ENCODE measurements at places on chromosomes 2 and 18.

DNA sequence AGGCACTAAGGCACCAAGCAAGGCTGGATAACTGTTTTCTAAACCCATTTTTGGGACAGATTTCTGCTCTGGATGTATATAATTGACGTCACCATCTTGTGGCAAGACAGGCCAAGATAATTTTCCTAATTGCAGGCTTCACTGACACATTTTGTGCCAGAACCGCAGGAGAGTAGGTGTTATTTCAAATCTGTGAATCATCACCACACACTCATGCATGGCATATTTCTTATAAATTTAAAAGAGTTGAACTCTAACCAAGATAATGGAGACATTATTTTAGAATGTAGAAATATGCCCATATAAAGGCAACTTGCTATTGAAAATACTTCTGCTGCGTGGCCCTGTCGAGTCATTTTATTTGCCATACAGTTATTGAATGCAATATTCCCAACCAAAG is 68.3 kb upstream of the ACYP2 start:
- no peak for DNase-seq

DNA sequence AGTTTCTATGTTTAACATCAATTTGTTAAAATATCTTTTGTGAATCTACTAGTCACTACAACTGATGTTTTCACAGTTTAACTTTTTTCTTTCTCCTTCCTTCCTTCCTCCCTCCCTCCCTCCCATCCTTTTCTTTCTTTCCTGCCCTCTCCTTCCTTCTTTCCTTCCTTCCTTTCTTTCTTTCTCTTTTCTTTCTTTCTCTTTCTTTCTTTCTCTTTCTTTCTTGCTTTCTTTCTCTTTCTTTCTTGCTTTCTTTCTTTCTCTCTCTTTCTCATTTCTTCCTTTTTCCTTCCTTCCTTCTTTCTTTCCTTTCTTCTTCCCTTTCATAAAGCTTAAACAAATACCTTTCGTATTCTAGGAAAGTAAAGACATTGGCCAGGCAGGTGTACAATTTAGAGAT is 2083.0 kb upstream of the CELF4 start:
- no peak for DNase-seq

DNA sequence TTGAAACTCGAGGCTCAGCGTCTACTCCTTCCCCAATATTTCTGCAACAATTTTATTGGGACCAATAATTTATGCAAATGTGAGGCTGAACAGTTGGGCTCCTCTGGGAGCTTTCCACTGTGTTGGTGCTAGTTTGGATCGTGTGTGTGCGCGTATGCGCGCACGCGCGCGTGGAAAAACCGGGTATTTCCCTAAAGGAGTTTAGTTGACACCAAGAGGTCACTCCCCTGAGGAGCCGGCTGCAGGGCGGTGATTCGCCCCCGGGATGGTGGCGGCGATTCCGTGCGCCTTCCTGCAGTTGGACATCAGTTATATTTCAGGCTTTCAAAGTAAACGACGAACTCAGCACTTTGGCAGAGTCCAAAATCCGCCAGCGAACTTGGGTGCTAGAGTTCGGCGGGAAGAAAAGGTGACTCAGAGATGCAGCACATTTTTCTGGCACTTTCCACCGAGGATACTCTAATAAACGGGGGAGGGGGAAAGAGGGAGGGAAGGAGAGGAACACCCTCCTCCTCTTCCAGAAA is 186.5 kb upstream of the FANCL start:
- DNase-seq: no peak

GRCh38 chr2:2326068-2327040 is 4.7 kb downstream of the MYT1L start:
- DNase-seq: no peak

GRCh38 chr2:55156326-55156725 is 75.8 kb downstream of the CLHC1 start:
- DNase-seq: no peak

- no peak for DNase-seq
Measured at GRCh38 chr2:72109904-72110303, 37.8 kb downstream of the CYP26B1 start.

- no peak for DNase-seq
Measured at GRCh38 chr18:41933778-41934177, 21.3 kb upstream of the PIK3C3 start.

DNA sequence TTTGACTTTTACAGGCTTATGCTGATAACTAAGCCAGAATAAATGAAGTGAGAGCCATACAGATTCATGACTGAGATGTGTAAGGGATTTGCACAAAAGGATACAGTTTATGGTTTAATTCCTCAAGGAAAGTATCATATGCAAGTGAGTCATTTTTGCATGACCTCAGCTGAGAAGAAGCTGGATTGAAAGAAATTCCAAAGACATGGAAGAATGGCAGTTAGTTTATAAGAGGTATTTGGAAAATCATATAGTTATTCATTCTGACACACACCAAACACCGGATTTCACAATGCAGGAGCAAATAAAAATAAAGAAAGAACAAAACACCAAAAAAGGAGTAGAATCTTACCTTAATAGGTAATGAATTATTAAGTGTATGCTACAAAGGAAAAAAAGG is 83.2 kb upstream of the RND3 start:
- no peak for DNase-seq

GRCh38 chr18:32707586-32707985 is 65.2 kb downstream of the KLHL14 start:
- DNase-seq: no peak

- DNase-seq: no peak
Measured at GRCh38 chr2:26612522-26613240, 28.5 kb downstream of the CIB4 start.

GRCh38 chr2:74131901-74132300 is 15.8 kb downstream of the BOLA3 start:
- no peak for DNase-seq

GRCh38 chr2:190459881-190460280 is 51.7 kb downstream of the MFSD6 start:
- DNase-seq: no peak

GRCh38 chr18:62827397-62827796 is 112.1 kb downstream of the PHLPP1 start:
- DNase-seq: no peak

- no peak for DNase-seq
Measured at GRCh38 chr2:206343816-206344215, 69.4 kb downstream of the ZDBF2 start.

DNA sequence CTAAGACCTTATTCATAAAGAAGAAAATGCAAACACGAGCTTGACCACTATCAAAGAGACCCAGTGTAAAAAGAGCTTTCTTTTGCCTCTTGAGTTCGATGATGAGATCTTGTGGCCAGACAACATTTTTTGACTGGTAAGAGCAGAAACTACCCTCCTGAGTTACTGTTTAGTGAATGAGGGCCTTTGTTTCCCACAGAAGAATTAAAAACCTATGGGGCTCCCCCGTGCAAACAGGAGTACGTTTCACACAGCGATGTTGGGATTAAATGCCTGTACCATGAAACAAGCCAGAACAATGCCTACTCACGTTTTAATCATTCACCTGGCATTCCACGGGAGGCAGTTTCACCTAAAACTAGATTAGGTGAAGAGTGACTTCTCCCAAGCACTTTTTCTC is 36.0 kb downstream of the MYCN start:
- DNase-seq: no peak

DNA sequence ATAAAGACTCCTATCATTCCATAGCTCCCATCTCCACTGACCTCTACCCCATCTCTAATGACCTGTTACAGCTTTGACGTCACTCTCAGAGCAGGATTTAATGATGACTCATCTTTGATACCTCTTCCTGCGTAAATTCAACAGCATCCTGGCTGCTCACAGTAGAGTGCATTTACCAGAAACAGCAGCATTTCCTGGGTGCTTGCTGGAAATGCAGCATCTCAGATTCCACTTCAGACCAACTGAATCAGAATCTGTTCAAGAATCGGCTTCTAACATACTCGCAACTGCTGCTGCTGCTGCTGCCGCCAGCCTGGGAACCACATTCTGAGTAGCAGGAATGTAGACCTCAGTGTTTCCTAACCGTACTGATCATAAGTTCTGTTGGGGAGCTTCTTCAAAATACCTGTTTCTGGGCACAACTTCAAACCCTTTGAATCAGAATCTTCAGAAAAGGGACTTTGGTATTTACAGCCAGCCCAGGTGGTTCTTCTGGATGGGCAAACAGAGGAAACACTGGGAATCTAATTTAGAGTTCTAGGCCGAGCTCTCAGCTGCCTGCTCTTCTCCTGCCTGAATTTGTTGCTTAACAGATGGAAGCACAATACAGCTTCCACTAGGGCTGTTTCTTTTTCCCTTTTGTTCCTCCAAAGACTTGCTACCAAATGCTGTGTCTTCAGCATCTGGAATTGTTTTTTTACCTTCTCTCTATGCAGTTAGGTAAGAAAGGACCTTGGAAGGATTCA is 241.4 kb downstream of the NCKAP5 start:
- no peak for DNase-seq

Measured in CD4-positive, alpha-beta T cell (primary cell).